ENCODE measurements at places on chromosomes 4 and X. TPM values are rescaled to one million over a fixed set of nuclear protein-coding genes. Genes with fewer than 3 reads are reported as not detected.

- DNase-seq: no peak
These were observed 56.3 kb upstream of the NOCT start for GRCh38 chr4:138959097-138959815.

GRCh38 chr4:82362565-82362964, 11.2 kb downstream of the HNRNPD start:
- DNase-seq: no peak

- DNase-seq: no peak
These were observed 52.5 kb downstream of the COQ2 start for GRCh38 chr4:83232082-83232481.

- DNase-seq: no peak
These were observed 47.6 kb downstream of the MTHFD2L start for GRCh38 chr4:74205559-74205958.

DNA sequence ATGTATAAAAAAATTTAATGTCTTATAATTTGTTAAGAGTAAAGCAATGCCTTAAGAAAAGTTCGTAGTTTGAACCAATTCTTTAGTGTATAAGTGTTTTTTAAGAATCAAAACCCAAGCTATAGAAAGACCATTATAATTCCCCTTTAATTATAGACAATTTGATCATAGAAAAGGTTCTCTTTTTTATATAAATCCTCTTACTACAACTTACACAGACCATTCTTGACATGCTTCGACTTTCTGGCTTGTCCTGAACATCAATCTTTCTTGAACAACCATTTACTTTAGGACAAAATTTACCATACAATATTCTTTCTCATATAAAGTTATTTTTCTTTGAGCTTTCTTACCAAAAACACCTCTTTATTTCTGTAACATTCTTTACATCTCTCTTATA, 330.5 kb upstream of the SPANXN1 start:
- no peak for DNase-seq

DNA sequence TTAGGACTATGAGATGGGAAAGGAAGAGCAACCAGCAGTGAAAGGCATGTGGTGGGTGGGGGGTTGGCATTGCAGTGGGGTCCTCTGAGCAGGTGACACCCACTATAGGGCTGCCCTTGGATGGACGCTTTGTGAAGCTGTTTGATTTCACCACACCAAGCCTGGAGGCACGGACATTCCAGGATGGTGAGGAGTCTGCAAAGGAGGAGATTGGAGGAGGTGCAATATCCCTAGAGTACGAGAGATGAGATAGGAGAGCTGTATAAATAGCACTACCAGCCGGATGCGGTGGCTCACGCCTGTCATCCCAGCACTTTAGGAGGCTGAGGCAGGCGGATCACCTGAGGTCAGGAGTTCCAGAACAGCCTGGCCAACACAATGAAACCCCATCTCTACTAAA, 42.3 kb downstream of the SHOX start:
- no peak for DNase-seq

DNA sequence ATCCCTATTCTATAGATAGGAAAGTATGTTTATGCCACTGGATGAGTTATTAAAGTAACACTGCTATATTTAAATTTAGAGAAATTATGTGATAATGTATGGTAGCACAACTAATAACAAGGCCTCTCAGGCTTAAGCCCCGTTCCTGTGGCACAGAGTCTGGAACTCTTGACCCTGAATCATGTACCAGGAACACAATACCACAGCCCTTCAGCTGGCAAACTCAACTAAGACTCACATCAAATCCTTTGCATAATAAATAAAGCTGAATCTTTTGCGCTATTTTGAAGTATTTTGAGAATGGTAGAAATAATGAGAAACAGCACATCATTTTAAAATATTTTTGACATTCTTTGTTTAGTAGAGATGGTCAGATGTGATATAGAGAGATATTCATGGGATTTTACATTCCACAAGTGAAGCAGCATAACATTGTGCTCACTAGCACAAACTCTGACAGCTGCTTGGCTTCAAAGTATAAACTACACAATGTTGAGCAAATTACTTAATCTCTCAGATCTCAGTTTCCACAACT, 478.4 kb upstream of the FAM241A start:
- DNase-seq: peak; percentile 3

GRCh38 chr4:138292321-138292720, 50.2 kb upstream of the SLC7A11 start:
- DNase-seq: no peak

DNA sequence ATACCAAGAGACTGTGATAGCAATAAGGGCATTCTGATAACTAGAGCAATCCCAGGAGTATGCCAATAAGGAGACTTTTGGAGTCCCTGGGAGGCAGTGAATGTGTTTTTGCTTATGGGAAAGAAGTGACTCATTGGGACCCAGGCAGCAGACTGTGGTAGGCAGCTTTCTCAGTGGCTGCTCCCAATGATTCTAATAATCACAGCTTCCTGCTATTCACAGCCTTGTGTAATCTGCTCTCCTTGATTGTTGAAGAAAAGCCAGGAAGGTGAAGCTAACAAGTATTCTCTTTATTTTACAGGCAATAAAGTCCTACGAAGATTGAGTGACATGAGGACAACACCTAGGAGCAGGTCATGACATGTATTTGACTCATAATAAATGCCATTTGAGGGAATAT, 70.3 kb upstream of the DDX60 start:
- no peak for DNase-seq

DNA sequence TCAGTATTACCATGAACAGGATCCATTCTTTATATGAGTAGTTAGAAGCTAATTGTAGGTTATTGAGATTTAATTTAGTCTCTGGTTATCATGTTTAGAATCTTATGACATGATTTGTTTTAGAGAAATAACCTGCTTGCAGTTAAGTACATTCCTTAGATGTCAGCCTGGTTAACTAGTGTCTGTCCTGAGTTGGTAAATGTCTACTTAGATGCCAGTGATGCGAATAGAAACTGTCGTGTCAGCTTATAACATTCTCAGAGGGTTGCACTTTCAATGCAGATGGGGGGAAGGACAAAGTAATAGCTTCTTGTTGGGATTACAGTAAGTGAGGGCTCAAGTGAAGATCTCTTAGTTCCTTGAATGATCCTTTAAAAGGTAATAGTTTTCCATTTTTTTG, 227.8 kb upstream of the SPRY1 start:
- no peak for DNase-seq

DNA sequence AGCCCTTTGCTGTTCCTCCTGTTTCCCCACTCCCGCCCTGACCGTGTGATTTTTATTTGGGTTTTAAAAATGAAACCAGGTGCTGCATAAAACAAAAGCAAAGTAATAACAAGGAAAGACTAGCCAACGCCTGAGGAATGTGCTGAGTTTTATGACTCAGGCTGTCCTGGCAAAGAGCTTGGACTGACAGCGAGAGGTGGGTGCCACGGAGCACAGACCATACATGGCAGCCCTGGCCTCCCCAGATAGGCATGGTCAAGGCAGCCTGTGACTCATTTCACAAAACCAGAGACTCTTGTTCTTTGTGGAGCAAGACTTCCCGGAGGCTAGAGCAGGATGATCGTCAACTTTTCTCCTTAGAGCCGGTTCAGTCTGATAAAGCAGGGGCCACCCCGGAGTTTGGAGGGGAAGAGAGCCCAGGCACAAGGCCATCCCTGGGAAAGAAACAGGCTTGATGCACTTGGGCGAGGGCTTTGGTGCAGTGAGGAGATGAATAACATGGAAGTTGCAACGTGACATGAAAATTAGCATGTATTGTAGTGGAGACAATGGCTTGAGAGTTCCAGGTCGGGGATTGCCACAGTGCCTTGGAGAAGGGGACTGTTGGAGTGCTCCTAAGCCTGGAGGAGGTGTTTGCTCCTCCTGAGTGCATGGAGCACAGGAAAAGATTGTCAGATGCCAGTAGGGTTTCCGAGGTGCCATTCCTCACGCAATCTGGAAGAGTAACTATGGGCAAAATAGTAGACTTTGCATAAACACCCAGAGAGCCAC, 54.8 kb downstream of the C4orf51 start:
- peak; percentile 49 for DNase-seq

The ZMAT1 gene
- total RNA-seq: 20.0 TPM

The ANKRD50 gene
- 12.1 TPM for total RNA-seq

The CLNK gene
- total RNA-seq: 2.8 TPM

The ZAR1 gene
- not detected for total RNA-seq

The IBSP gene
- total RNA-seq: not detected

The MTNR1A gene
- total RNA-seq: 1.5 TPM
